ENCODE measurements at places on chromosomes 1 and 21. TPM values are rescaled to one million over a fixed set of nuclear protein-coding genes. Genes with fewer than 3 reads are reported as not detected.

The PEAR1 gene
- not detected for total RNA-seq

The RNPEP gene
- 48.3 TPM for total RNA-seq

DNA sequence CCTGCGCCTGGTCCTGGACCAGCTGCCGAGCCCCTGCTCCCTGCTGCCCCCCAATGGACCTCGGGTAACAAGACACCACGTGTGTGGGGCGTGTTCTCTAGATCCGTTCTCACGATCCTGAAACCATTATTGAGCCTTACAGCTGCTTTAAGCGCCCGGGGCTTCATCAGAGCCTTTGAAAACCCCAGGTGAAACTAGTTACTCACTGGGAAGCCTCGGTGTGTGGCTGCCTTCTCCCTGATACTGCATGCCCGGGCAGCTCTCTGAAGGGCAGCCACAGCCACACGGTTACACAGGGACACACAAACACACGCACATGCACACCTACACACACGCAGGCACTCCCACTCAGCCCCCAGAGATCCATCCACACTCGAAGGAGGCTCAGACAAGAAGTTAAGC lies 5.3 kb downstream of the HES2 start:
- no peaks in the 10 kb centered on the region for H3K36me3 ChIP-seq
- H3K4me3 ChIP-seq, result no peak overlapping the region
- peak; percentile 66 for DNase-seq
- H3K27ac ChIP-seq, result no peak overlapping the region

DNA sequence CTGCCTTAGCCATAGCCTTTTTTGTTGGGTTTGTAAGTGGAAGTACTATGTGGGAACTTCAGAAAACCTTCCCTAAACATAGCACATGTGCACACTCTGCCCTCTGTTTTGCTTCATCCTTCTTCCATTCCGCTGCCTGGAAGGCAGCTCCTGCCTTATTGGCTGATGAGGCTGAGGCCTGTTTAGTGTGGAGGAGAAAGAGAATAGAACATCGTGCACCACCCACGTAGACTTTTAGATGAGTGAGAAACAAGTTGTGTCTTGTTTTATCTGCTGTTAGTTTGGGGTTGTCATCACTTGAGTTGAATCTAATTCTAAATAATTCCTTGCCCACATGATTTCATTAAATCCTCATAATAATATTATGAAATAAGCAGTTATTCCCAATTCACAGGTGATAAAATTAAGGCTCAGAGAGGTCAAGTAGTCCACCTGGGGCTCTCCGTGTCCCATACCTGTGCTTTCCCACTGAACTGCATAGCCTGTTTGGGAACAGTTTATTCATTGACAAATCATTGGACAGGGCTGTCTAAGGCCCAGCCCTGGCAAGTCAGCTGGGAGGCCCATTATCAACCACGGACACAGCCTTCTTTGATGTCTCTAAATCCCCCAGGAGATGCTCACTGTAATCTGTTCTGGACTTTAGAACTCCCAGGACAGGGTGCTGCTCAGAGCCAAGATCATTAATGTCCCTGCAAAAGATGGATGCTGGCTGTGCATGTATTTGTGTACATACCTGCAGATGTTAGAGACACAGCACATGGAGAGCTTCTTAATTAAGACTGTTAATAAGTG lies 93.0 kb downstream of the ABCA4 start:
- no peak overlapping the region for H3K27ac ChIP-seq
- peaks cover 4% of the 10 kb centered on the region for H3K27me3 ChIP-seq
- no peaks in the 10 kb centered on the region for H3K4me1 ChIP-seq
- no peaks in the 10 kb centered on the region for H3K36me3 ChIP-seq

DNA sequence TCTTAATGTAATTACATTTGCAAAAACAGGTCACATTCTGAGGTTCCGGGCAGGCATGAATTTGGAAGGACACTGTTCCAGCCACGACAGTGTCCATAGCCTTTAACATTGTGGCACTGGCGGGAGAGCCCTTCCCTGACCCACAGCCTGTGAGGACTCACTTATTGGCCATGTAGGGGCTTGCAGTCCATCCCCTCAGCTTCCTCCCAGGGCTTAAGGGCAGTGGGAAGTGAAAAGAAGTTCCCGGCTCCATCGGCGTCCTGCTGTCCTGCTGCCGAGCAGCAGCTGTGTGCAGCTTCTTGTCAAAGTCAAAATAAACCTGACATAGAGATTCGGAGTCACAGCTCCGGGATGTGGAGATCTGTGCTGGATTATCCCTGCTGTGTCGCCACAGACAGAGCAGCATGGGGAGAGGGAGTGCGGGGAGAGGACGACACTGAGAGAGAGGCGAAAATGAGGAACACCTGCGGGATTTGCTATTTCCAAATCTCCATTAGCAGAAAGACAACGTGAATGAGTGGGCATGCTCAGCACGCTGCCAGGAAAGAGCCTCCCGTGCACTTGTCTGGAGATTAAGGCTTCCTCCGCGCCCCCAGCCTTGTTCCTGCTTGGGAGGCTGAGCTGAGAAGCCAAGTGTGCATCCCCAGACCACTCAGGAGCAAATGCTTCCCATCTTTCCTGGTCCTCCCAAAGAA lies 260.3 kb downstream of the ASTN1 start:
- no peaks in the 10 kb centered on the region for H3K36me3 ChIP-seq
- H3K27ac ChIP-seq, result no peak overlapping the region
- H3K4me1 ChIP-seq, result no peaks in the 10 kb centered on the region
- H3K27me3 ChIP-seq, result peaks cover 3% of the 10 kb centered on the region
- DNase-seq, result no peak
- H3K4me3 ChIP-seq, result no peak overlapping the region

GRCh38 chr1:113178106-113178505 lies 105.1 kb downstream of the LRIG2 start:
- no peak for DNase-seq
- H3K4me1 ChIP-seq, result no peaks in the 10 kb centered on the region
- H3K4me3 ChIP-seq, result no peak overlapping the region
- H3K27me3 ChIP-seq, result peaks cover 4% of the 10 kb centered on the region
- no peaks in the 10 kb centered on the region for H3K36me3 ChIP-seq
